ENCODE measurements at places on chromosomes 13 and 19.
A peak's percentile ranks its signal among the peaks of the same experiment; 100 is the strongest.

DNA sequence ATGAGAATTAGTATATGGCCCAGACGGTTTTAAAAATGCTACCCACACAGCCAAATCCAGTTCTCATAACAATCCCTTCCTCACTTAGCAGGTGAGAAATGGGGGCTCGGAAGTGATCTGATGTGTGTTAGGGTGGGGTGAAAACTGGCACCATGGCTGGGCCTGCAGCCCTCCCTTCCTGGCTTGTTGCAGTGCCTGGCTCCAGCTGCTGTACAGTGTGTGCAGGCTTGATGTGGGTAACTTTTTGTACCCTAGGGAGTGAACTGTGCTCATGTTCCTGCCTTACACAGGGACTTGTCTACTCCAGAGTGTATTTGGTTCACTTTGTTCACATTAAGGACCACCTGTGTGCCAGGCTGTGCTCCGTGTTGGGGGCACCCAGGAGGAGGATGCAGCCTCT is 177.2 kb downstream of the LMO7 start:
- DNase-seq: no peak

DNA sequence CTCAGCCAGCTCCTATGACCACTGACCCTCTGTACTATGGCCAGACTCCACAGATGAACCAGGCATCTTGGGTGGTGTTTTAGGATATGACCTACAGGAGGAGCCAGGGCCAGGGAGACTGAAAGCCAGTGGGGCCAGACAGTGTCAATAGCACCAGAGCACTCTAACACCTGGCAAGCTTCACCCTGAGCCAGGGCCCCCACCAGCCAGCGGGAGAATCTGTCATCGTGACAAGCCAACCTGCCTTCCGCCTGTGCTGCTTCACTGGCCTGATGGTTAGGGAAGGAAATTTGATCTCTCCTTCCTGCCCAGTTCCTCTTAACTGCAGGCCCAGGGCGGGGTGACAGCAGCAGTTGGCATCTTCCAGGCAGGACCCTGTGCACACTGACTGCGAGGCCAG is 222.4 kb downstream of the UQCRFS1 start:
- no peak for DNase-seq

DNA sequence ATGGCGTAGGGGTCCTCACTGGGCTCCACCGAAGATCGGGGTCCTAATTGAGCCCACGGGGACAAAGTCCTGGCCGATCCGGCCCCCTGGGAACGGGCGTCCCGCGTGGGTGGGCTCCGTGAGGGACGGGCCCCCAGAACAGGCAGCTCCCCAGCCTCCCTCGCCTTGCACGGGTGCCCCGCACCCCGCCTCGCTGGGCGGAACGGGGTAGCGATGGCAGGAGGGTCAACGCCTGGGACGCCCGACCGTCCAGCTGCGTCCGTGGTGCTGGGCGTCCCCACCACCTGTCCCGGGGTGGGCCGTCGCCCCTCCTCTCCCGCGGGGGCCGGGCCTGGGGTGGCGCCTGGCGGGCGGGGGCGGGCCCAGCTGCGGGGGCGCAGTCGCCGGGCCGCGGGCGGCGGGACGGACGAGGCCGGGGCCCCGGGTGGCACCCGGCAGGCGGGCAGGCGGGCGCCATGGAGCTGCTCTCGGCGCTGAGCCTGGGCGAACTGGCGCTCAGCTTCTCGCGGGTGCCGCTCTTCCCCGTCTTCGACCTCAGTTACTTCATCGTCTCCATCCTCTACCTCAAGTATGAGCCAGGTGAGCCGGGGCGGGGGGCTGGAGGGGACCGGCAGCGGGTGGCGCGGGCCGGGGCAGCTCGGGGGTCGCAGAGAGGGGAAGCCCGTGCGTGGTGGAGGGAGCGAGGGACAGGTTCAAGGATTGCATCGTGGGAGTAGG is at the start of gene TMEM38A:
Gene TMEM38A (plus strand): TSS at position 377 of the 717 bp plus-strand sequence. CDS start 79 bp downstream, at position 456.
- DNase-seq: peak; percentile 56

DNA sequence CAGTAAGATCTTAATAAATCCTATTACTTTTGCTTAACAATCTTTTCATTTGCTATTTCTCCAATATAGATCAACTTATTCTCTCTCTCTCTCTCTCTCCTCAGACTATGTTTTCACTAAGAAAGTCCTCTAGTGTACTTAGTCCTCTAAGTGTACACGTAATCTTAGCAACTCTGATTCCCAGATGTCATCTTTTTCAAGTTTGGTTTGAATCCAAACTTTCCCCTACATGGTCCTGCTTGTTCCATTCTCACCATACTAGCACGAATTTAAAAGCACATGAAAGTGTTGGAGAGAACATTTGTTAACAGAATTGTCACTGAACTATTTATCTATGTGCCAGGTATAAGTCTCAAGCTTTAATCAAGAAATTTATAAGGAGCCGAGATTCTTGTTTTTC is 202.9 kb downstream of the SPRY2 start:
- no peak for DNase-seq

- no peak for DNase-seq
Observed at GRCh38 chr13:37274569-37275497, 169.4 kb upstream of the CSNK1A1L start.

DNA sequence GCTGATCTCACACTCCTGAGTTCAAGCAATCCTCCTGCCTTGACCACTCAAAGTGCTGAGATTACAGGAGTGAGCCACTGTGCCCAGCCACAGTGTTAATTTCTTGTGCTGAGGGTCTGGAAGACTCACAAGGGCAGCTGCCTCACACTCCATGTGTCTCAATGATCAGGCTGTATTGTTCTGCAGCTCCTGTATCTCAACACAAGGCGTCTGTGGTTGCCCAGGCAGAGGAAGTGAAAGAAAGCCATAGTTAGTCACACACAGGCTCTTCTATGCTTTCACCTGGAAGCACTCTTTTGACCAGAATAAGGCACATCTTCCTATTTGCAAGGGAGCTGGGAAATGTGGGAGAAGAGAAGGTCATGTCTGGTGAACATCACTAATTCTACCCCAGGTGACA is 107.3 kb upstream of the ZNF507 start:
- DNase-seq: no peak

- no peak for DNase-seq
Observed at GRCh38 chr13:26529441-26529840, 28.0 kb upstream of the WASF3 start.

DNA sequence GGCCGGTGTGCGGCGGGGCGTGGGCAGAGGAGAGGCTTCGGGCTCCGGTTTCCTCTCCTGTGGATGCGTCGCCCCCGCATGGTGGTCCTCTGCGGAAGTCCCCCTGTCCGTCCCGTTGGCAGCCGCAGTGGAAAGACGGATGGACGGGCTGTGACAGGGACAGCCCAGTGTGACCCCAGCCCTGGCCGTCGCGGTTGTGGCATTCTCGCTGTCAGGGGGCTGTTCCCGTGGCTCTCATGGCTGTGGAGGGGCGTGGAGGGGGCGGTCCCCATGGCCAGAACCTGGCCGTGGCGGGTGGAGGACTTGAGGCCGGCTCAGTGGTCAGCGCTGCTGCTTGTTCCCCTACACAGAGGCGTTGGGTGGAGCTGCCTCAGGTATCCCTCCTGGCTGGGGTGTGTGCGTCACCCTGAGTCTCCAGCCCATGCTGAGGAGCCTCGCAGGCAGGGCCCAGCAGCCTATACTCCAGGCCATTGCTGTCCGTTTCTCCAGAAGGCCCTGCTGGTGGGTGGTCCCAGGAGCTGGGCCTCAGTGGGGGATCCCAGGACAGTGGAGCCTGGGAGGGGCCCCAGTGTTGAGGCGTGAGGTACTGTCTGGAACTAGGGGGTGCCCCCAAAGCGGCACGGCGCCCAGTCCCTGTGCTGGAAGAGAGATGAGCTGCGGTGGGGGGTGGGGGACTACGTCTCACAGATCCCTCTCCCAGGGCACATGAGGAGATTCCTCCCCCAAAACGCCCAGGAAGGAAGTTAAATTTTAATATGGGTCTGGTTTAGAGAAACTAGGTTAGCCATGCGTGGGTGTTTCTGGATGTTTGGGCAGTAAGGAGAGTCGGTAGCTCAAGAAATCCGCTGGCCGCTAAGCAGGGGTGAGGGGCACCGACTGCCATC is 20.3 kb downstream of the CSNK1G2 start:
- DNase-seq: no peak

- no peak for DNase-seq
Observed at GRCh38 chr19:1705367-1705766, 47.9 kb upstream of the ONECUT3 start.

GRCh38 chr13:91097269-91097668 is 250.2 kb upstream of the MIR17HG start:
- no peak for DNase-seq

DNA sequence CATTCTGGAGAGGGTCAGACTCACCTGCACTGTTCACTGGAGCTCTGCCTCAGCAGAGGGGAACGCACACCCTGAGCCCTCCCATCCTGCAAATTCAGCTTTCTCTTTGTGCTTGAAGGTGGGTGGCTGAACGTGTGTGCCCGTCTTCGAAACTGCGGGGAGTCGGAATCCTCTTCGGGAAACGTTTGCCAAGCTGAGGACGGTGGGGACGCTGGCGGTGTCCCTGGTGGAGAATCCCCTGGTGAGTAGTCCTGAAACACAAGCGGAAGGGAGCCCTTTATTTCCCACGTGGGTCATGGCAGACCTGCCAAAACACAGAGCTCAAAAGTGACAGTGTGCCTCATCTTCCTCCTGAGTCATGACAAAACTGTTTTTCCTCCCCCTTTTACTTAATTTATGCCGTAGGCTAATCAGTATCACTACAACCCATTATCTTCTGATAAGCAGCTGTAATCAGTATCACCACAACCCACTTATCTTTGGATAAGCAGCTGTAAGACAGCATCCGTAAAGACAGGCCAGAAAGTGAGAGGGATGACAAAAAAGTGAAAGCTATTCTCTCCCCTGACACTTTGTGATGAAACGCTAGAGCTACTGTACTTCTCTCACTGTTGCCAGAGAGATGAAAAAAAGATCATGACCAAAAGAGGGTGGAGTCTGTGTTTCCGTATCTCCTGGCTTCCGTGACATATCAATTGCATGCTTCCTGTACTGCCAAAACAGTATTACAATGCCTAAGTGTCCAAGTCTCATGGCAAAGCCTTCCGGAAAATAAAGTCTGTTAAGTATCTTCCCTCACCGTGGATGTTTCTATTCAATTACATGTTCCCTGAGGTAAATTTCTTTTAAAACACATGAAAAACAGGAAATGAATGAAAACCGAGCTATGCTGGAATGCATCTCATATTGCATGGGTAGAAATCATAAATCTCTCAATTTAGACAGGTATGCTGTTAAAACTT is 155.5 kb downstream of the TBC1D4 start:
- DNase-seq: no peak

DNA sequence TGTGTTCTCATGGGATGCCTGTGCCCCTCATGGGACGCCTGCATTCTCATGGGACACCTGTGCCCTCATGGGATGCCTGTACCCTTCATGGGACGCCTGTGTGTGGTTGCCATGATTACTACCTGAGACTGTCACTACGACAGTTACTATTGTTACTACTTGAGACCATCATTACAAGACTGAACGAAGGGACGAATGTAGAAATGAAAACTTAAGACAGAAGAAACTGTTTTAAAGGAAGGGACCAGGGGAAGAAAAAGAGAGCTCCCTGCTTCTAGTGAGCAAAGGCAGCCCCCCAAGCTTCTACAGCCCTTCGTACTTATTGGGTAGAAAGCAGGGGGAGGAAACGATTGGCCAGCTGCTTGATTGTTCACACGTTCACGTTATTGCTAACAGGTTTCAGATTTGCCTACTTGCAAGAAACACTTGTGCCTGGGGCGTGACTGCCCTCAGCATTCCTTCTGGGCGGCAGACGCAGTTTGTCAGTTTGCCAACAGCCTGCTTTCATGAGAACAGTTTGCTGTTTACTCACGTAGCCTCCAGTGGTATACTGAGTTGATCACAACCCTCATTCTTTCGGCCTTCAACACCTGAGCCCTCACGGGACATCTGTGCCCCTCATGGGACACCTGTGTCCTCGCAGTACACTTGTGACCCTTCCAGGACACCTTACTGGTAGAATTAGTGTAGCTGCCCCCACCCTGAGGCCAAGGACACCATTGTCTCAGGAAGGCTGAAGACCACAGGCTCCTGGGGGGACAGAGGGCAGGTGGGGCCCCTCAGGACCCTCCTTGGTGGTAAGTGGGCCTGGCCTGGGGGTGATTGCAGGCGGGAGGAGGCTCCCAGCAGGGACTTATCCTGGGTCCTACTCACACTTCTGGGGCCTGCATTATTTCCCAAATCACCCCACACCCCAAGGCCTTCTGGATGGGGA is 2.5 kb upstream of the S1PR4 start:
- DNase-seq: peak; percentile 44

DNA sequence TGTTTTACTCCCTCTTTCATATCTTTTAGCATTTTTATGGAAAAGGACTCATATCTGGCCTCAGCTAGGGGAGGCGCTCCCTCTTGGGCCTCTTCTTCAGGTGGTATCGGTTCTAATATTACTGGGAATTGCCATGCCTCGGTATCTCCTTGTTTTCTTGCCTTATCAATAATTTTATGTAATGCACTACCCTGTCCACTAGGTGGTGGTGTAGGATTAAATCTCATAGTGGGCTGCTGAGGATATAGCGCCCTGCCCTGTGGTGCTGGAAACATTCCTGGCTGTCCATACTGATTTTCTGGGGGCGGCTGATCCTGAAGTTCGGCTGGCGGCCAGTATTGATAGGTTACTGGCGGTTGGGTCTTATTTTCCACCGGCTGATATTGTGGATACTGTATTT is 35.8 kb downstream of the ZNF420 start:
- no peak for DNase-seq
